Activated T-cell treated with anti-CD3 and anti-CD28 coated beads for 24 hours (primary cell): ENCODE measurements at places on chromosomes 4 and X.

- DNase-seq, result no peak
Observed at GRCh38 chr4:71266090-71266794, 72.6 kb upstream of the SLC4A4 start.

- DNase-seq, result no peak
Observed at GRCh38 chr4:65007841-65008439, 598.7 kb upstream of the TECRL start.

DNA sequence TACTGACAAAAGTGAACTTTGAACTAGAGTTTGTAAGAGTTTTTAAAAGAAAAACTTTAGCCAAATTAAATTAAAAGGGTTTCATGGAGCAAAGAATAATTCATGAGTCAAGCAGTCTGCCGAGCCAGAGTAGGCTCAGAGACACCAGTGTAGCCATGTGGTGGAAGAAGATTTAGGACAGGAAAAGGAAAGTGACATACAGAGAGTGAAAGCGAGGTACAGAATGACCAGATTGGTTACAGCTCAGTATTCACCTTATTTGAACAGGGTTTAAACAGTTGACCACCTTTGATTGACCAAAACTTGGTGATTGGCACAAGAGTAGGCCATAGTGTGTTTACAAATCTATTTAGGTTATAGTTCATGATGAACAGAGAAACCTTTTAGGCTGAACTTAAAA is 377.8 kb downstream of the KLHL4 start:
- DNase-seq, result no peak

- DNase-seq, result no peak
Observed at GRCh38 chr4:60589425-60589824, 610.7 kb upstream of the ADGRL3 start.

- no peak for DNase-seq
Observed at GRCh38 chr4:97762115-97762512, 381.2 kb downstream of the STPG2 start.

GRCh38 chr4:169869490-169869889 is 111.7 kb upstream of the HPF1 start:
- no peak for DNase-seq

DNA sequence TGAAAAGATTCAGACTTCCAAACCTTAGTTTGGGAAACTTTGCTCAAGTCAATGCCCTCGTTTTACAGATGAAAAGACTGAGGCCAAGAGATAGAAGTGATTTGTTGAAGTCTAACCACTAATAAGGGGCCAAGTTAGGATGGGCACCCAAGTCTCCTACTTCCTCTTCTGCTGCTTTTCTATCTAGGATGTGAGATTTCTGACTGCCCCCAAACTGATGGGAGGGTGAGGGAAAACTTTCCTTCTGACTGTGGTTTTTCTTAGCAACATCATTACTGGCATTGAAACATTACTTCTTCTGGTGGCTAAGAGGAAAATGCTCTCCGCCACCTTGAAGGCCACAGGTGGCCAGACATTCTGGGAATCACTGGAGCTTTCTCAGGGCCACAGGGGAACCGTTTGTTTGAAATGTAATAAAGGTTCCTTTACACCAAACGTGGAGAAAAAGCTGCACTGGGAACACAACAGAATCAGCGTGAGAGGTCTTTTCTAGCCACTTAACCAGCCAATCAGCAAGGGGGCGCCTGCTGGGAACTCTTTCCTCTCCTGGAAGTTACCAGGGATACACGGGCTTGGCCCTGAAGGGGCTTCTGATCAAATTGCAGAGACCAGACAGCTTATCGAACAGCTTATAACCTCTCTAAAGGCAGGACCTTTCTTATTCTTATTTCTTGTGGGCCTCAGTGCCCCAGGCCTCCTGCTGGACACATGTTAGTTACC is 115.9 kb upstream of the TEX13D start:
- no peak for DNase-seq

GRCh38 chr4:121551881-121552280 is 144.9 kb downstream of the ANXA5 start:
- no peak for DNase-seq
